ENCODE measurements at places on chromosomes 16 and 17.

DNA sequence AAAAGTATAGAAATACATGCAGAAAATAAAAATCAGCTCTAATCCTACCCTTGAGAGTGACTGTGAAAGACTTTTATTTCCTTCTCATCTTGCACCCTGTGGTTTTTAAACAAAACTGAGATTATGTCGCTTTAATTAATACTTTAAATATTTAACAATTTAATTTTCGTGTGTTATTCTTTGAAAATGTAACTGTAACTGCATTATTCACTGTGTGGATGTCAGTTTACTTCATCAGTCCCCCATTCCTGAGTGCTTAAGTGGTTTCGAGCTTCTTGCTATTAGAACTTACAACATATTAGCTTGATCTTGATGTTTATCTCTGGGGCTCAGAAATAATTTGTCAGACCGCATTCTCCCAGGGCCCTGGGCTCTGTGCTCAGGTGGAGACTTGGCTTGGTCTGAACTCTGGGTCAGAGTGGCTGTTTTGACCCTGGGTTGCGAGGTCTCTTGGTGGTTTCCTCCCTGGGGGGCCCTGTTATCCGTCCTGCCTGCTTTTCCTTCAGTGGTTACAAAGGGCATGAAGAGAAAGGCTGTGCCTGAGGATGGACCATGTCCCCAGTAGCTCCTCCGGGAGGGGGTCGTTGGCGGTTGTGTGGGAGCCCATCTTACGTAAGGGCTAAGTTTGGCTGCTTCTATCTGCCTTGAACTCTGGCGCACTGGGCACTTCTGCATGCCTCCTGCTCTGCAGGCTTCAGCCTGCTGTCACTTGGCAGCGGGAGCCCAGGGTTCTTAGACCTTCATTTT, 25.7 kb downstream of the AKAP1 start:
- H3K36me3 ChIP-seq = peaks cover 50% of the 10 kb centered on the region
- no peak overlapping the region for H3K4me3 ChIP-seq
- H3K4me1 ChIP-seq = peaks cover 56% of the 10 kb centered on the region
- H3K27ac ChIP-seq = peak overlapping the region; percentile 92

DNA sequence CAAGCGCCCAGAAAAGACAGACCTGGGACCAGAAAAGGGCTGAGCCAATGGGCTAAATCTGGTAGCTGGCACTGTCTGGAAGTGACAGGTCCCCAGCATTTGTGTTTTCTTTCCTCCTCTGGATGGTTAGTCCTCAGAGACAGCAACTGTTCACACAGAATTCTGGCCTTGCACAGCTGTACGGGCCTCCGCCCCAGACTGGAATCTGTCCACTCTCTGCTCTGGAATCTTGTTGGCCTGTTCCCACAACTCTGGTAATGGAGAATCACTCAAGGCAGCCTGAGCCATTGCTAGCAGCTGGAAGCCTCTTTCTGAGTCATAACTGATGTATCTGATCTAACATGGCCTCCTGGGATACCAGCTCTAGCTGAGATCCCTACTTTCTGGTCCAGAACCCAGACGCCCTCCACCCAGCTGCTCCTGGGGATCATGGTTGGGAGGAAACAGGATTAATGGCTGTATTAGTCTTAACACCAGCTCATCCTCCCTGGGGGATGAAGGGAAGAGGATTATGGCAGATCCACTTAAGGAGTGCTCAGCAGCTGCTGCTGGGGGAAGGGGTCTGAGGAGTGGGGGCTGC, 9.1 kb downstream of the ZNF668 start:
- no peaks in the 10 kb centered on the region for H3K36me3 ChIP-seq
- H3K27ac ChIP-seq = peak overlapping the region; percentile 81
- no peaks in the 10 kb centered on the region for H3K27me3 ChIP-seq
- H3K4me1 ChIP-seq = peaks cover 11% of the 10 kb centered on the region
- DNase-seq = peak; percentile 84

DNA sequence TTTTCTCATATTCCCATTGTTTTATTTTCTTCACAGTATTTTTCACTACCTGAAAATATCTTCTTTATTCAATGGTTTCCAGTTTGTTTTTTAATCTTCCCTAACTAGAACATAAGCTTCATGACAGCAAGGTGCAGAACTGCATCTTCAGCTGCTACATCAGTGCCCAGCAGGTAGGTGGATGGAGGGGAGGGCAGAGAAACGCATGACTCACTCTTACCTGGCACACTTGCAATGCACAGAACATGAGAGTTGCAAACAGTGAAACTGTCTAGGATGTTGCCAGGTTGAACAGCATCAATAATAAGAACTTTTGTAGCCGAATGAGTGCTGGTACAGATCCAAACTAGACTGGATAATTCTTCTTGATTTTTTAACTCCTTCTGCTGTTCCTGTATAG, 127.1 kb downstream of the SPAG9 start:
- no peak for DNase-seq
- H3K27me3 ChIP-seq = no peaks in the 10 kb centered on the region
- no peak overlapping the region for H3K27ac ChIP-seq
- no peak overlapping the region for H3K4me3 ChIP-seq
- no peaks in the 10 kb centered on the region for H3K4me1 ChIP-seq
- H3K36me3 ChIP-seq = peaks cover 18% of the 10 kb centered on the region

GRCh38 chr17:28042657-28042720, at the start of gene NLK:
TSS of gene NLK (plus strand) at chr17:28042677. CDS start at chr17:28042874, 197 bp downstream.
- no peaks in the 10 kb centered on the region for H3K36me3 ChIP-seq
- H3K4me1 ChIP-seq = peaks cover 34% of the 10 kb centered on the region
- peak within 1 kb of the TSS; percentile 94 for H3K4me3 ChIP-seq
- DNase-seq = no peak

- no peaks in the 10 kb centered on the region for H3K4me1 ChIP-seq
- no peak overlapping the region for H3K27ac ChIP-seq
- no peaks in the 10 kb centered on the region for H3K36me3 ChIP-seq
- no peak for DNase-seq
- H3K4me3 ChIP-seq = no peak overlapping the region
These were observed 41.0 kb upstream of the MSI2 start for GRCh38 chr17:57215317-57215716.

DNA sequence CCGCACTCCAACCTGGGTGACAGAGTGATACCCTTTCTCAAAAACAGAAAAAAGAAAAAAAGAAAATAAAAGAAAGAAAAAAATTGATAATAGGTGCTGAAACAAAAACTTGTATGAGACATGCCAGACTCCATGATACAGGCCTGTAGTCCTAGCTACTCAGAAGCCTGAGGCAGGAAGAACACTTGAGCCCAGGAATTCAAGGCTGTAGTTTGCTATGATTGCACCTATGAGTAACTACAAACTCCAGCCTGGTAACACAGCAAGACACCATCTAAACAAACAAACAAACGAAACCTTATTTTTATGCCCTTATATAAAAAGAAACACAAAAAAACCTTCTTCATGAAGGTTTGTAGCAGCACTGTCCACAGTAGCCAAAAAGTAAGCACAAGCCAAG, 5.0 kb upstream of the CMTM4 start:
- no peaks in the 10 kb centered on the region for H3K36me3 ChIP-seq
- no peaks in the 10 kb centered on the region for H3K4me1 ChIP-seq
- H3K27me3 ChIP-seq = no peaks in the 10 kb centered on the region
- H3K27ac ChIP-seq = no peak overlapping the region
- H3K4me3 ChIP-seq = no peak overlapping the region
- DNase-seq = no peak

DNA sequence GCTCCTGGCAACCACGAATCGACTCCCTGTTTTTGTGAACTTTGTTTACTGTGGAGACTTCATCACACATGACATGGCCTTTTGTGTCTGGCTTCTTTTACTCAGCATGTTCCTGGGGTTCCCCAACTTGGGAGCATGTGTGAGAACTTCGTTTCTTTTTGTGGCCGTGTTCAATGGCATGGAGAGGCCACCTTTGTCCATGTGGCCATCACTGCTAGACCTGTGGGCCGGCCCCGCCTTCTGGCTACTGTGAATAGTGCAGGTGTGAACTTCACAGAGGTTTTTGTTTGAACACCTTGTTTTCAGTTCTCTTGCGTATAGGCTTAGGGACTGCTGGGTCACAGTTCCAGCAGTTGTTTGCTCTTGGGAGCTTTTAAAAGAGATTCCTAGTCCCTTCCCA, 5.7 kb upstream of the SLC38A8 start:
- no peak overlapping the region for H3K27ac ChIP-seq
- H3K36me3 ChIP-seq = peaks cover 38% of the 10 kb centered on the region
- no peaks in the 10 kb centered on the region for H3K27me3 ChIP-seq
- no peak overlapping the region for H3K4me3 ChIP-seq
- no peaks in the 10 kb centered on the region for H3K4me1 ChIP-seq

DNA sequence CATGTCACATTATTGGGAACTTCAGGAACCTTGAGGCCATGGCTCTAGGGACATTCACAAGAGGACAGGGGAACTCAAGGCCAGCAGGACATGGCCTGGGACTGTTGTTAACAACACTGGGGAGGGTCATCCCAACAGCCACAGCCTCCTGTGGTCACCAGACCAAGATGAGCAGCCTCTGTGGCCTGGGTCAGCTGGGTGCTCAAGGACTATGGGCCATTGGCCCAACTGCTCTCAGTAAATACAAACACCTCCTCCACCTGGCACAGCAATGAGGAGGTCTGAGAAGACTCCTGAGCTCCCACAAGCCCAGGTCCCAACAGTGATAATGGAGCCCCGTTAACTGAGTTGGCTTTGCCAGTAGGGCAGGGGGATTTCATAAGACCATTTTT, 20.9 kb downstream of the KIFC3 start:
- H3K36me3 ChIP-seq = no peaks in the 10 kb centered on the region
- H3K4me1 ChIP-seq = no peaks in the 10 kb centered on the region
- H3K4me3 ChIP-seq = no peak overlapping the region
- no peak for DNase-seq
- H3K27ac ChIP-seq = no peak overlapping the region

DNA sequence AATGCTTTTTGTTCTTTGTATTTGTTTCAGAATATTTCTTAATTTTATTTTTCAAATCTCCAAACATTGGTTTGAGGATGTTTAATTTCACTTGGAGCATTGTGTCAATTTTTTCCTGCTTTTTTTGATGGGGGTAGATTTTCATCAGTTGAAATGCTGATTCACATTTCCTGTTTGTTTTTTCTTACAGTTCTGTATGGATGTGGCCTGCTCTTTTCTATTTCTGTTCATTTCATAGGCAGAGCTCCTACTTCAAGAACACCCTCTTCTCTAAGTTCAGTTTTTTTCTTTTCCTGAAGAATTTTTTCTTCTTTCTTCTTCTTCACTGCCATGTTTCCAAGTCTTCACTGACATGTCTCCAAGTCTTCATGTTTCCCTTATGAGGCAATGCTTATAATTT, 8.8 kb downstream of the MBTD1 start:
- DNase-seq = no peak
- H3K4me3 ChIP-seq = no peak overlapping the region
- no peaks in the 10 kb centered on the region for H3K36me3 ChIP-seq
- H3K27ac ChIP-seq = no peak overlapping the region
- no peaks in the 10 kb centered on the region for H3K27me3 ChIP-seq

DNA sequence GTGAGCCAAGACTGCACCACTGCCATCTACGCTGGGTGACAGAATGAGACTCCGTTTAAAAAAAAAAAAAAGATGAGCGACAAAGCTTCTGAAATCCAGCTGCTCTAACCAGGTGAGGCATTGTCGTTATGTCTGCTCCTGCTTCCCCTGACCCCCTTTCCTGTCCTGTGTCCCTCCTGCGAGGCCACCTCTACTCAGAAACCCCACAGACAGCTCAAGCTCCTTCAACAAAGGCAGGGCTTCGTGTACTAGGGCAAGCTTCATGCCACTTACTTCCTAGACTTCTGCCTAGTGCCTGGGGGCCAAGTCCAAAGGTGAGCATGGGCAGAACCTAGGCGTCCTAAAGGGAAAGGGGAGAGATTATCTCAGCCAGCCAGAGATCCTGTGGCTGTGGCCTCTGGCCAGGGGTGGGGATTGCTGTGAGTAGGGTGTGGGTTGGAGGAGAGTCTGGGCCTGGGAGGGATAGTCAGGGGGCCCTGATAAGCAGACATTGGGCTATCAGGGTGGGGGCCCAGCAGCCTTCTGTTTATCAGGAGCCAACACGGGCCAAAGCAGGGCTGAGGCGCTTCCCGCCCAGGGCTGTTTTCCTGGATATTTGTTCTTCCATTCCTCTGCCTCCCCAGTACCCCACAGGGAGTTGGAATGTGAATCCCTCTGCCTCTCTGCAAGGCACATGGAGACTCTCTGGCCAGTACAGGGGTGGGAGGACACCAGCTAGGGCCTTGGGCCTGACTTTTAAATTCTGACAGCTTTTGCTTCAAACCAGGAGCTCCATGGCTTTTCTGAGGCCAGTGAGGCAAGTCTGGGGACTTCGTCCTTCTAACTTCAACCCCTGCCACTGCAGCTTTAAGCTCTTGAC, 10.4 kb downstream of the ERAL1 start:
- H3K27me3 ChIP-seq = no peaks in the 10 kb centered on the region
- no peak overlapping the region for H3K27ac ChIP-seq
- peaks cover 15% of the 10 kb centered on the region for H3K36me3 ChIP-seq
- DNase-seq = no peak
- no peaks in the 10 kb centered on the region for H3K4me1 ChIP-seq
- H3K4me3 ChIP-seq = no peak overlapping the region

- H3K27ac ChIP-seq = no peak overlapping the region
- H3K36me3 ChIP-seq = no peaks in the 10 kb centered on the region
- peaks cover 22% of the 10 kb centered on the region for H3K4me1 ChIP-seq
- H3K4me3 ChIP-seq = no peak overlapping the region
- DNase-seq = peak; percentile 81
- no peaks in the 10 kb centered on the region for H3K27me3 ChIP-seq
These were observed 177.1 kb downstream of the RAB11FIP4 start for GRCh38 chr17:31568539-31568938.

- no peak for DNase-seq
- no peak overlapping the region for H3K27ac ChIP-seq
- H3K27me3 ChIP-seq = no peaks in the 10 kb centered on the region
- H3K4me1 ChIP-seq = no peaks in the 10 kb centered on the region
These were observed 19.6 kb upstream of the P2RX1 start for GRCh38 chr17:3935825-3936355.

- H3K4me3 ChIP-seq = no peak overlapping the region
- H3K27ac ChIP-seq = no peak overlapping the region
- H3K36me3 ChIP-seq = no peaks in the 10 kb centered on the region
- H3K4me1 ChIP-seq = no peaks in the 10 kb centered on the region
These were observed 16.7 kb downstream of the CDK5R1 start for GRCh38 chr17:32503251-32504165.

- no peaks in the 10 kb centered on the region for H3K36me3 ChIP-seq
- no peaks in the 10 kb centered on the region for H3K4me1 ChIP-seq
These were observed 18.6 kb downstream of the HNF1B start for GRCh38 chr17:37726248-37726647.

- H3K4me1 ChIP-seq = peaks cover 21% of the 10 kb centered on the region
- H3K27me3 ChIP-seq = no peaks in the 10 kb centered on the region
- H3K27ac ChIP-seq = peak within 1 kb of the TSS; percentile 99
- H3K4me3 ChIP-seq = peak within 1 kb of the TSS; percentile 86
- peak; percentile 100 for DNase-seq
These were observed at the start of gene INO80E for GRCh38 chr16:29995911-29996765. TSS of gene INO80E (plus strand) at chr16:29996241. CDS start at chr16:29996311, 70 bp downstream.

DNA sequence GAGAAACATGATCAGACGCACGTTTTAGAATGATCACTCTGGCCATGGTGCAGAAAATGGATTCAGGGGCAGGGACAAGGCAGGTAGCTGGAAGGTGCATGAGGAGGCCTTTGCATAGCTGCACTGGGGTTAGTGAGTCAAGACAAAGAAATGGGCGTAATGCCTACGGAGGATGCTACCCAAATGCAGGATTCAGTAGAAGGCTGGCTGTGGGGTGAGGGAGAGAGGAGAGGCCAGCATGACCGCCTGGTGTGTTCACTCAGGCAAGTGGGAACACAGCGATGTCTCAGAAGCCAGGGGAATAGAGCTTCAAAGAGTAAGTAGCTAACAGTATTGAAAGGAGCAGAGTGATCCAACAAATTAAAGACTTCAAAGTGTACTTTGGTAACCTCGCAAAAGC, 31.2 kb downstream of the PMP22 start:
- DNase-seq = no peak
- peaks cover 36% of the 10 kb centered on the region for H3K4me1 ChIP-seq
- no peak overlapping the region for H3K27ac ChIP-seq

Measured in psoas muscle (tissue), 8 donors.